ENCODE measurements at places on chromosomes 2 and 18. TPM values are rescaled to one million over a fixed set of nuclear protein-coding genes. Genes with fewer than 3 reads are reported as not detected.

Gene IL37
- not detected for total RNA-seq

Gene SLC4A5
- 5.3 TPM for total RNA-seq

Gene LYPD6B
- not detected for total RNA-seq

Gene FEV
- not detected for total RNA-seq

Gene ALK
- not detected for total RNA-seq

Gene DSC3
- not detected for total RNA-seq

DNA sequence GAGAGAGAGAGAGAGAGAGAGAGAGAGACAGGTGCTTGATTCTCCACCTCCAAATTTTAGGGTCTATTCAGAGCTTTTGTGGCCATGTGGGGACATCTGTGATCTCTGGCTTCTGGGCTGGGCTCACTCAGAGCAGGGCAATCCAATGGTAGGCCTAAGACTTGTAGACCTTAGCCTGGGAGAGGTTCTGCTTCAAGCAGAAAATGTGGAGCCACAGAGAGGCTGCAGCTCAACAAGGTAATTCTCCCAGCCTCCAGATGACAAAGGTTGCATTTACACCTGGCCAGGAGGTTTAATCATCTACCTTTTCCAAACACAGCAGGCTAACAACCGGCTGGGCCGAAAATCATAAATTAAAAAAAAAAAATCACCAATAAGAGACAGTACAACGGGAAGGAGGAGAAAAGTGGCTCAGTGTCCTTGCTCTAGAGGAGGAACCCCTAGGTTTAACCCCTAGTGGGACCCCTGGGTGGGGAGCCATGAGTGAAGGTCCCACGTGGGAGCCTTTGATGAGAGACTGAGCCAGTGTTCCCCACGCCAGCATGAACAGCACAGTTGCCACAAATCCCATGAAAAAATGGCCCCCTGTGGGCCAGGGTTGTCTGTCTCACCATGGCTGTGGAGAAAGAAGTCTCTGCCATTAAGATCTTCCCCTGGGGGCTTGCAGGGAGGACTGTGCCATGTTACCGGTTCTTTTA, 124.0 kb upstream of the GATA6 start:
- no peak overlapping the region for H3K27ac ChIP-seq
- no peaks in the 10 kb centered on the region for H3K36me3 ChIP-seq
- no peaks in the 10 kb centered on the region for H3K27me3 ChIP-seq
- no peak overlapping the region for H3K4me3 ChIP-seq
- no peaks in the 10 kb centered on the region for H3K4me1 ChIP-seq

- DNase-seq: no peak
- no peak overlapping the region for H3K4me3 ChIP-seq
- H3K4me1 ChIP-seq: peaks cover 4% of the 10 kb centered on the region
- H3K27me3 ChIP-seq: no peaks in the 10 kb centered on the region
- H3K27ac ChIP-seq: no peak overlapping the region
- H3K36me3 ChIP-seq: no peaks in the 10 kb centered on the region
These were observed 104.7 kb upstream of the STPG4 start for GRCh38 chr2:47259829-47260228.

- no peak for DNase-seq
- H3K36me3 ChIP-seq: no peaks in the 10 kb centered on the region
- H3K27me3 ChIP-seq: no peaks in the 10 kb centered on the region
- H3K4me1 ChIP-seq: no peaks in the 10 kb centered on the region
- no peak overlapping the region for H3K27ac ChIP-seq
These were observed 344.9 kb downstream of the LPIN1 start for GRCh38 chr2:12091201-12091806.

GRCh38 chr2:108449410-108450130, 564 bp downstream of the GCC2 start:
- peak; percentile 72 for DNase-seq
- no peaks in the 10 kb centered on the region for H3K27me3 ChIP-seq
- peak overlapping the region; percentile 95 for H3K27ac ChIP-seq
- peaks cover 11% of the 10 kb centered on the region for H3K4me1 ChIP-seq
- peaks cover 27% of the 10 kb centered on the region for H3K36me3 ChIP-seq
- H3K4me3 ChIP-seq: peak overlapping the region; percentile 88

GRCh38 chr2:232600053-232600773, 33.2 kb upstream of the EFHD1 start:
- H3K4me3 ChIP-seq: no peak overlapping the region
- H3K36me3 ChIP-seq: no peaks in the 10 kb centered on the region
- no peak overlapping the region for H3K27ac ChIP-seq
- no peak for DNase-seq
- no peaks in the 10 kb centered on the region for H3K4me1 ChIP-seq

GRCh38 chr2:39697454-39697853, 31.7 kb downstream of the TMEM178A start:
- no peak for DNase-seq
- H3K4me3 ChIP-seq: no peak overlapping the region
- no peaks in the 10 kb centered on the region for H3K4me1 ChIP-seq
- H3K27ac ChIP-seq: no peak overlapping the region

DNA sequence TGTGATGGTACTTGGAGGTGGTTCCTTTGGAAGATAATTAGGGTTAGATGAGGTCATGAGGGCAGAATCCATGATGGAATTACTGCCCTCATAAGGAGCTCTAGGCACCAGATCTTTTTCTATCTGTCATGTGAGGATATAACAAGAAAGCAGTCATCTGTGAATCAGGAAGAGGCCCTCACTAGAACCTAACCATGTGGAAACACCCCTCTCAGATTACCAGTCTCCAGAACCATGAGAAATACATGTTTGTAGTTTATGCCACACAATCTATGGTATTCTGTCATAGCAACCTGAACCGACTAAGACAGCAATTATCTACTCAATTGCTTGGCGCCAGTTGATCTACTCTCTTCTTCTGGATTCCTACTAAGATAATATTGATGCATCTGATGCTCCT, 2.4 kb upstream of the SERPINB10 start:
- H3K4me1 ChIP-seq: no peaks in the 10 kb centered on the region
- H3K27ac ChIP-seq: no peak overlapping the region
- DNase-seq: no peak
- no peaks in the 10 kb centered on the region for H3K27me3 ChIP-seq
- no peak overlapping the region for H3K4me3 ChIP-seq

- H3K27ac ChIP-seq: no peak overlapping the region
- no peaks in the 10 kb centered on the region for H3K36me3 ChIP-seq
- no peak overlapping the region for H3K4me3 ChIP-seq
- H3K27me3 ChIP-seq: no peaks in the 10 kb centered on the region
- no peak for DNase-seq
These were observed 16.6 kb downstream of the MALL start for GRCh38 chr2:110099038-110099425.
